ENCODE measurements at places on chromosomes 16 and 17.

GRCh38 chr16:87369117-87369765 lies 14.3 kb downstream of the FBXO31 start:
- DNase-seq: no peak

DNA sequence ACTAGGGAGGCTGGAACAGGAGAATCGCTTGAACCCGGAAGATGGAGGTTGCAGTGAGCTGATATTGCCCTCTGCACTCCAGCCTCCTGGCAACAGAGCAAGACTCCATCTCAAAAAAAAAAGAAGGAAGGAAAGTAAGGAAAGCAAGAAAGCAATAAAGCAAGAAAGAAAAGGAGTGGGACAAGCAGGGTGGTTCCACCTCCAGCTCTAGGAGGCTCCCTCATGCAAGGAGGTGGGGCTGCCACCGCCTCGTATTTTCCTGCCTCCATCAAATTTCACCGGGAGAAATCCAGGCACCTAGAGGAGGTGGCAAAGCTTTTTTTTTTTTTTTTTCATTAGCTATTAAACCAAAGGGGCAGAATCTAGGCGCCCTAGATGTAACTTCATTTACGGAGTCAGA lies 1.0 kb downstream of the CYB561 start:
- no peak for DNase-seq

DNA sequence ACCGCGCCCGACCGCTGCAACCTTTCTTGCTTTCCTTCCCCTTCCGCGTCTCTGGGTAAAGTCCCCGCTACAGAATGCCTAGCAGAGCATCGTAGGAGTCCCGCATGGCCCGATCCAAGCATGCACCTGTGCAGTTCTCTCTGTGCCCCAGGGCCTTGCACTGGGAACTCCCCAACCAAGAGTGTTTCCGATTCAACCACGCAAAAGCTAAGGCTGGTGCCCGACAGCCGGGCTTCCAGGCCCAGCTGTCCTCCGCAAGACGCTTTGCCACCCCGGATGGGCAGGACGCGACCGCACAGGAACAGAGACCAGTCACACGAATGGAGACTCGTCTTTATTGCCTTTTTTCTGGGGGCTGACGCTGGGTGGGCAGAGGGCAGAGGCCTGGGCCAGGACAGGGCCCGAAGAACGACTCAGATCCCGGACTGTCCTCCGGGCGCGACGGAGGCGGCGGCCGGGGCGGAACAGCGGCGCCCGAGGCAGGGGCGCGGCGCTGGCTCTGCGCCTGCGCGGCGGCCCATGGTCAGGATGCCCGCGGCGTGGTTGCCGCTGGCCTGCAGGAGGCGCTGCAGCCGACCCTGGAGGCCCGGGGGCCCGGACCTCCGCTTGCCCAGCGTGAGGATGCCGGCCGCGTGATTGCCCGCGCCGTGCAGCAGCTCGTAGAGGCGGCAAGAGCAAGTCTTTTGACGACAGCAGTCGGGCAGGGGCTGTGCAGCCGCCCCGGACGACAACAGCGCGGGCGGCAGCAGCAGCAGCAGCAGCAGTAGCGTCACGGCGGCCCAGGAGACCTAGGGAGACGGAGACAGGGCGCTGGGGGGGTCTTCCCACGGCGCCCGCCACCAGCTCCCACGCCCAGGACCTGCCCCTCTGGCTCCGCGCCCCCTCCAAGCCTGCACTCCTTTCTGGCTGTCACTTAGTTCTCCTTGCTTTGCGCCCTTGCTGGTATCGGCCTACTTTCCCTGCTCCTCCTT lies 1.2 kb downstream of the HCRT start:
- DNase-seq: peak; percentile 69

GRCh38 chr16:75343286-75343685 lies 90.0 kb downstream of the CFDP1 start:
- no peak for DNase-seq

DNA sequence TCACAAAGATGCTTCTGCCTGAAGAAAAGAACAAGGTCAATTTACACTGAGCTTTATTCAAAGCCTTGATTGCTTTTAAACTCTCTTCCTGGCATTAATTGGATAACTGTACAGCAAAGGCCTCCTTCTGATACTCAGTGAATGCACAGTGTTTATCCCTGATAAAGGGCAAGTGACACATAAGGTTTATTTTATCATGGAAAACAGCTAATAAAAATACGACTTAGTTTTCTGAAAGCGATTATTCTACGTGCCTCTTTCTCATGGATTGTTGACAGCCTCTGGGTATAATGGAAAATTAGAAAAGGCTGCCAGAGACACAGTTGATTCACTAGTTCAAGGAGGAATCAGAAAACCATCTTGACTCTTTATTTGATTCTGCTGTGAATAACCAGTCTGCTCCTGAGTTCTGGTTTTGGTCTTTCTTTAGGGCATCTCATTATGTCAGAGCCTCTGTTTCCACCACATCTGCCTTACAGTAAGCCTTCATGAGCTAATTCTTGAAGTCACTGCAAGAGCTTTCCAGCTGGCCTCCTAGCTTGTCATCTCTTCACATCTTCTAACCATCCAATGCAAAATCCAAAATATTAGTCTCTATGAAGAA lies 212.9 kb downstream of the CNTNAP4 start:
- DNase-seq: no peak

GRCh38 chr17:46726206-46726605 lies 92.3 kb downstream of the WNT3 start:
- DNase-seq: no peak

DNA sequence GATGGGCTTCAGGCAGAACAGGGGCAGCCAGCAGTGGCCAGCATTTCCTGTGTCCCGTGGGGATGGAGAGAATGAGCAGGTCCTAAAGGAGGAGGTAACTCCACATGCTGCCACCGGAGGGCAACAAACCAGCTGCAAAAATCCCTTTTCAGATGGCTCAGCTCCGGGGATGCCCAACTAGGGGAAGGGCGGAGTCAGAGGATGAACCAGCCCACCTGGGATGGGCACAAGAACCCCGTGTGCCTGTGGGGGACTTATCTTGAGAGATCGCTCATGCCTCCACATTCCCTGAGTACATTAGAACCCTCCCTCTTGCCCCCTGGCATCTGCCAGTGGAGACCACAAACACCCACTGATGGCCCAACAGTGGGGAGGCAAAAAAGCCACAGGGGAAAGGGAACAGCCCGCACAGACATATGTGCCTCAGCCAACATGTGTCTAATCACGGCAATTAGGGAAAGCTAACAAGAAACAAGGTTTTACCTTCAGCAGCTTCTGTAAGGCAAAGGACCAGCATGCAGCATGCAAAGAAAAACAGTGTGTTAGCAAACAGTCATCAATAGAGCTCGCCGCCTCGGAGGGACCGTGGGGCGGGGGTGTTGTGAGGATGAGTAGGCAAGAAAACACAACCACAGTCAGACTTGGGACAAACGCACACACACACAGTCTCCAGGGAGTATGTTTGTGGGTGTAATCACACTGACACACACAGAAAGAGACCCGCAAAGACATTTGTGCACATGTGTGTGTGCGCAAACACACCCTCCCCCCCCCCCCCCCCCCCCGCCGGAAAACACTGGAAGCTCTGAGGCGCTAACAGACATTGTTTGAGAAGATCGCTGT lies 64.0 kb downstream of the MYO18A start:
- DNase-seq: no peak

Data from stimulated activated CD4-positive, alpha-beta T cell treated with anti-CD3 and anti-CD28 coated beads, TNF-alpha, amount 100 ng/mL, for 1 hour (primary cell).